ENCODE measurements at places on chromosomes 6 and 20. TPM values are rescaled to one million over a fixed set of nuclear protein-coding genes. Genes with fewer than 3 reads are reported as not detected.

DNA sequence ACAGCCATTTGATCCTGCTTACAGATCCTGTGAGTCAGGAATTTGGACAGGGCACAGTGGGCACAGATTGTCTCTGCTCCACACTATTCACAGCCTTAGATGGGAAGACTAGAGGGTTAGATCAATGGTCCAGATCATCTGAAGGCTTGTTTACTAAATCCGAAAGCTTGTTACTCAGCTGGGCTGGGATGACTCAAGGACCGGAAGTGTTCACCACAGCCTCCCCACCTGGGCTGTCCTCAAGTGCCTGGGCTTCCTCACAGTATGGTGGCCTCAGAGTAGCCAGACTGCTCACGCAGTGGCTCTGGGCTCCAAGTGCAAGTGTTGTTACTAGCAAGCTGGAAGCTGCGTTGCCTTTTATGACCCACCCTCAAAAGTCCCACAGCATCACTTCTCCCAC, 75.4 kb upstream of the INSM1 start:
- no peak for DNase-seq

Gene KCNQ5
- not detected for total RNA-seq

Gene NCOA6
- total RNA-seq: 24.8 TPM

Gene RMND1
- 28.0 TPM for total RNA-seq

Gene SMLR1
- total RNA-seq: not detected

DNA sequence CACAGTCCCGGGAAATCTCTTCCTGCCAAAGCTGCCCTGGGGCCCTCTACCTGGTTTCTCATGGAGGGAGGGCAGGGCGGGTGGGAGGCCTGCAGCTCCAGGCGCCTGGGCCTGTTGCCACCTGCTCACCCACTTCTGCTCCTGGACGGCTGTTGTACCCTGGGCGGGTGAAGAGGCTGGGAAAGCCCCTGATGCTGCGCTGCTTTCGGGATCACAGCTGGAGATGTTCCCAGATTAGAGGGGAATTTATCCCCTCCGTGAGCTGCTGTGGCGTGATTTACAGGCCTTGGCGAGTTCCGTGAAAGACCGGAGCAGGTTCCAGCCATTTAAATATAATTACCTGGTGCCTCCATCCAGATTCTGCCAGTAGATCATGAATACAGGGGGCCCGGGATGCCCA, 12.3 kb upstream of the VSTM2L start:
- no peak for DNase-seq

- no peak for DNase-seq
These were observed 1.2 kb upstream of the TMEM217 start for GRCh38 chr6:37259191-37259590.

Gene COQ3
- 19.0 TPM for total RNA-seq

GRCh38 chr6:34318499-34319470, 70.0 kb upstream of the SMIM29 start:
- no peak for DNase-seq

Gene RBM24
- 3.3 TPM for total RNA-seq

GRCh38 chr20:889106-889505, 27.0 kb downstream of the ANGPT4 start:
- DNase-seq: no peak

DNA sequence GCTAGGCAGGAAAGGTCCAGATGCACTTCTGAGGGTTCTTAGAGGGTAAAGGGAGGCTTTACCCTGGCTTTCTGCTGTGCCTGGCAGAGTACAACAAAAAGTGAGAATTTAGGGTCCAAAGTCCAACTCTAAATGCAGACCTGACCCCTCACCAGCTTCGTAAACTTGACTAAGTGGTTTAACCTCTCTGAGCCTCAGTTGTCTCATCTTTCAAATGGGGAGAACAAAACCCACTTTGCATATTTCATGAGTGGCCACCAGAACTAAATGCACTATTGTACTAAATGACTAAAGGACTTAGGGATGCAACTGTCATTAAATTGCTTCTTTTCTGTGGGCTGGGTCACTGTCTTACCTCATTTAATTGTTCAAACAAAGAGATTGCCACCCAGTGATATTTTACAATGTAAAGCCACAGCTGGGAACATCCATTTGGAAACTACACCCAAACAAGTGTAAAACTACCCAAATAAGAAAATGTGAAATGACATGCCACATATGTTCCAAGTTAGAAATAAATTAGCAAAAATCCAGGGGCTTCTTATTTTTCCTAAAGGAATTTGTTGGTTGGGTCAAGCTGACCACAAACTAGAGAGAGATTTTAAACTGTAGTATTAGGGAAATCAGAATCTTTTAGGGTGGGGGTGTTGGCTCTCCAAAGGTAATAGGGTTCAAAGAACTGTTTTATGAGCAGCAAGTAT, 48.3 kb upstream of the RIN2 start:
- DNase-seq: no peak

Gene PTK6
- 6.7 TPM for total RNA-seq

- no peak for DNase-seq
These were observed 337.0 kb downstream of the THBS2 start for GRCh38 chr6:168916576-168917211.

GRCh38 chr6:149852180-149852579, 12.0 kb downstream of the LRP11 start:
- DNase-seq: no peak

- no peak for DNase-seq
These were observed 29.1 kb upstream of the C20orf203 start for GRCh38 chr20:32702706-32703425.

- DNase-seq: no peak
These were observed 174.1 kb downstream of the IBTK start for GRCh38 chr6:82073484-82073883.

DNA sequence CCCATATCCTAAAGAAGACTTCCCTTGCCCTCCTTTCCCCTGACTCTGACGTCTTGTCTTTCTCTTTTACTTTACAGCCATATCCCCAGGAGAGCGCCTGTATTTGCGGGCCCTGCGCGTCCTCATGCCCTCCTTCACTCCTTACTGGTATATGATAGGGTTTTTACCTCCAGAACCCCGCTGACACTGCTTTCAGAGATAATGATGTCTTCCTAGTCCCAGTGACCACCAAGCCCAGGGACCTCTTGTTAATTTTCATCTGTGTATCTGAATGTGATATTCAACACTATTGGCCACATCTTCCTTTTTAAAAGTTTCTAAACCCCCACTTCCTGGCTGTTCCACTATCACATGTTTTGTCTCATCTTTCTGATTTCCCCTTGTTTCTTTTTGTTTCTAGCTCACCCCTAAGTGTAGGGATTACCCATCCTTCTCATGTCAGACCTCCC, 102.0 kb downstream of the HIVEP1 start:
- no peak for DNase-seq

GRCh38 chr6:27541933-27542297, 69.0 kb upstream of the ZNF184 start:
- no peak for DNase-seq

Gene HLA-DRB1
- total RNA-seq: 2.7 TPM

DNA sequence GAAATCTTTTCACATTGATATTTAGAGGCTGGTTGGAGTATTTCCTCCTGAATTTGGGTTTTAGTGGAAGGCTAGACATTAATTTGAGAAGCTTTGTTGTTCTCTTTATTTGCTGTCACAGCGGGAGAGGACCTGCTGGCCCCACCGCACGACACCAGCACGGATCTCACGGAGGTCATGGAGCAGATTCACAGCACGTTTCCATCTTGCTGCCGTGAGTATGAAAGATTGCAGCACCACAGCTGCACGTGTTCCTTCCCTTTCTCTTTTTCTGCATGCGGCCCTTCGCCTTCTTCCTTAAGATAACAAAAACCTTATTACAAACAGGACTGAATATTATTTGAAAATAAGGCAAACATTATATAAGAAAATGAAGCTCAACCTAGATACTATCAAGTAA, 555.5 kb downstream of the UTRN start:
- DNase-seq: no peak

DNA sequence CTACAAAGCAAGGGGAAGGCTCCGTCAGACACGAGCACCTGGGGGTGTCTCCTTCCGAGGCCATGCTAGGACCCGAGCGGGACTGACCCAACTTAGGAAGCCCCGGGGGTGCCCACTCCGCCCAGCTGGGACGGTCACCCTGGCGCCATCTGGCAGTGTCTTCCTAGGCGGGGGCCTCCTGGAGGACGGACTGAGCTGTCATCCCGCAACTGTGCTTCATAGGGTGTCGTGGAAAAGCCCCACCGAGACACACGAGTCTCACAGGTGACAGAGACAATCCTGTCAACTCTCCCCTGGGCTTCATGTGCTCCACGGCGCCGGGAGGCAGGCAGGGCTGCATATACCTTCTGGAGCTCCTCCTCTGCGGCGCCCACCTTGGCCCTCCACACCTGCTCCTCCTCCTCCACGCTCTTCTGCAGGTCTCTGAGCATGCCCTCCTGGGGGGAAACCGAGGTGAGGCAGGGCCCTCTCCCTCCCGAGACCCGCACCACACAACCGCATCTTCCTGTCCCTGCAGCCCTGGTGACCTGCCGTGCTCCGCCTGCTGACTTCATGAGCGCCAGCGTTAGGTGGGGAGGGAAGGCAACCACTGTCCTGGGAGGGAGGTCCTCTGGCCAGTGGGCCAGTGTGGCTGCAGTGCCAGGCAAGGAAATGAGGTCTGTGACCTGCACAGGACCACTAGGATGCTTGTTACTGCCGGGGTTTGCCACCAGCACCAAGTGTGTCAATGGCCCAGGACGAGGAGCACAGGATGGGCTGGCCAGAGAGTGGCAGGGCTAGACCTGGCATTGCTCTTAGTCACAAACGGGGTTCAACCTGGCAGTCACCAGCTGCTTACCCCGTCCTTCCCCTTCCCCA, 50.7 kb downstream of the DSTN start:
- DNase-seq: no peak

- no peak for DNase-seq
These were observed 181.8 kb downstream of the KHDC1L start for GRCh38 chr6:73043446-73043845.

- peak; percentile 35 for DNase-seq
These were observed at the start of gene MC3R for GRCh38 chr20:56247954-56248782. MC3R (plus strand) TSS chr20:56248732; CDS start chr20:56248844, 112 bp downstream.

DNA sequence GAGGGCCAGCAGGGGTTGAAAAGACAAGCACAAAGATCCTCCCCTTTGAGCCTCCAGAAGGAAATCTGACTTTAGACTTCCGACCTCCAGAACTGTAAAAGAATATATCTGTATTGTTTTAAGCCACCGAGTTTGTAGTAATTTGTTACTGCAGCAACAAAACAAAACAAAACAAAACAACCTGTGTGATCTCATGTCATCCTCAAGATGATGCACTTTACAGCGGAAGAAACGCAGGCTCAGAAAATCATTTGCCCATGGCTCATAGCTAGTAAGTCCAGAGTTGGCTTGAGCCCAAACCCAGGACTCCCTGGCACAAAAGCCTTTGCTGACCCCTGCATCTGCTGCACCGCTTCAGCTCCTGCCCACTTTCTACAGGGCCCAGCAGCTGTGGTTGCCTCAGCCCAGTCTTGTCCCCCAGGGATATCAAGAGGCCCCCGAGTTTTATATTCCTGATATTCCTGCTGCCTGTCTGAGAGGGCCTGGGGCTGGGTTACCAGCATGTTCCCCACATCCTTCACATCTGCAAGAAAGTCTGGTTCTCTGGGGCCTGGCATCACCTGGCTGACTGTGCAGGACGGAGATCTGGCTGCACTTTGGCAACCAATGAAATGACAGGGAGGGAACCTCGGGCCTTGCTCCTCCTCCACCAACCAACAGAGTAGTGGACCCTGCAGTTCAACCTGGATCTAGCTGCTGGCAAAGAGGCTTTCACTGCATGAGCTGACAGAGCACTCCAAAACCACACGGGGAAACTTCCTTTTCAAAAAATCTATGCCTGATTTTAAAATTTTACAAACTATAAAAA, 56.9 kb downstream of the JPH2 start:
- no peak for DNase-seq

DNA sequence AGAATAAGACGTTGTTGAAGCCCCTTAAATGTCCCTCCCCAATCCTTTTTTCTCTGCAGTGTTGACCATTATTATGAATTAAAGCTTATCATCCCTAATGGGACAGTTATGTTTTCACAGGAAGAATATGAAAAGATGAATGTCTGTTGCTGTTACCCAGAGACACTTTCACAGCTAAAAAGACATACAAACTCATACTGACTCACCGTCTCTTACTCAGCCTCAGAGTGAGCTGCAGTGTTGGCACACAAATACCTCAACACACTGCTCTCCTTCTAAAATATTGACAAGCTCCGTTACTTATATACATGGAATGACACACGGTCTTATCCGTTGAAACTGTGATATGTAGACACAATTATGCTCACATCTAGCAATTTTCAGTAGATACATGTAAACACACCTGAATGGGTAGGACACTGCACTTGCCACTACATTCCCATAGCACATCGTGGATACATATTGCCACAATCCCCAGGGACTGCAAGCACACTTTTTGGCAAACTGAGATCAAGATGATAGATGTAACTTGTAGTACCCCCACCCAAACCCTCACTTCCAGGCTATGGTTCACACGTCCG, 9.6 kb upstream of the SAPCD1 start:
- DNase-seq: no peak

Gene DEFB124
- total RNA-seq: not detected
